Activated T-cell treated with anti-CD3 and anti-CD28 coated beads for 48 hours (primary cell): ENCODE measurements at places on chromosomes 11 and 22.

- DNase-seq: no peak
Observed at GRCh38 chr22:31001124-31001770, 32.2 kb downstream of the TUG1 start.

- DNase-seq: no peak
Observed at GRCh38 chr11:35211952-35212351, 73.0 kb downstream of the CD44 start.

DNA sequence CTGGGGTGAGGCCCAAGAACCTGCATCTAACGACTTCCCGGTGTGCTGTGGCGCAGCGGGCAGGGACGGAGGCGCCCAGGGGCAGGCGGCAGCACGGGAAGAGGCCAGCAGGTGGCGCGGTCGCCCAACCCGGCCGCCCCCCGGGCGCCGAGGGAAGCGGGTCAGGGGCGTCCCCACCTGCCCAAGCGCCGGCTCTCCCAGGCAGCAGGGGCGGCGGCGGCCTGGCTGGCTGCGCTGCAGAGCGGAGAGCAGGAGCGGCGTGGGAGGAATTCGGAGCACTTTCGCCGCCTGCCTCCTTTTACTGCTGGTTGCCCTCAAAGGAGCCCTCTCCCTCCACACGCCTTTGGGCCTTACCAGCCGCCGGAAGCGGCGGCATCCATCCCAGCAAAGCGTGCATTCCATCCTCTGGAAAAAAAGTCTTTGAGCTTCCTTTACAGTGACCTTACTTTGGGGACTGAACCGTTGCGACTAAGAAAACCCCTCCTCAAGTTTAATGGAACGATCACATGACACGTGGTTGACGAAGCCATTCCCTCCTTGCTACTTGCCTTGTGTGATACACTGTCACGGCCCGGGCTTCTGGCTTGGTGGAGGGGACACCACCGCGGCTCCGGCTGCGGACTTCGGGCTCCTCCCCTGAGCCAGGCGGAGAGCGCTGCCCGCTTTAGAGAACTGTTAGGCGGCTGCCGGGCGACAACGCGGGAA lies 106.8 kb upstream of the CLMP start:
- DNase-seq: peak; percentile 81

GRCh38 chr11:83070044-83070701 lies 1.5 kb downstream of the RAB30 start:
- DNase-seq: no peak

DNA sequence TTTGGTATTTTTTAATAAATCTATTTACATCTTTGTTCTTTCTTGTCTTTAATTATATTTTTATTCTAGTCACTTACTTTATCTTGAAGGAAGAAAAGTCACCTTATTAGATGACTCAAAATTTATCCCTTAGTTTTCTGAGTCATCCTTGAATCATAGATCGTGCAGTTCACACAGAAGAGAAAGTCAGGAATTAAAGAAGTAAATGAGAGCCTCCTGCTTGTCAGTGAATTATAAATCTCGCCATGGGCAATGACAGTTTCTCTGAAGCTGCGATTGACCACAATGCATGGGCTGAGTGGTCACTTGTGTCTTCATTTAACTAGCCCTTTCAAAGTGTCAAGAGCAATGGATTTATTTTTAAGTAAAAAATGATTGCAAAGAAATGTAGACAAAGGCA lies 91.2 kb downstream of the LUZP2 start:
- DNase-seq: no peak

DNA sequence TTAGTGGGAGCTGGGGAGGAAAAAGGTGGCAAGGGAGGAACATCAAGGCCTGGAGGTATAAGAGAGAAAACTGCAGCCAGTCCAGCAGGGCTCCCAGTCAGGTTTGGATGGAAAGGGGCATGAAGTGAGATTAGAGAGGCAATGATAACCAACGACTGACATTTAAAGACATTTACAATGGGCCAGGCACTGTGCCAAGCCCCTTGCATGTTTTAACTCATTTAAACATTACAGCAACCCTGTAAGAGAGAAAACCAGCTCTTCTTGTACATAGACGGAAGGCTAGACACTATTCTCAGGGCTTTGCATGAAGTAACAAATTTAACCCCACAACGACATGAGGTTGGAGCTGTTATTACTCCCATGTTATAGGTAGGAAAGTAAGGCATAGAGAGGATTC lies 32.1 kb upstream of the PAK1 start:
- DNase-seq: no peak

- no peak for DNase-seq
Observed at GRCh38 chr11:108160970-108161566, 39.7 kb downstream of the ACAT1 start.

DNA sequence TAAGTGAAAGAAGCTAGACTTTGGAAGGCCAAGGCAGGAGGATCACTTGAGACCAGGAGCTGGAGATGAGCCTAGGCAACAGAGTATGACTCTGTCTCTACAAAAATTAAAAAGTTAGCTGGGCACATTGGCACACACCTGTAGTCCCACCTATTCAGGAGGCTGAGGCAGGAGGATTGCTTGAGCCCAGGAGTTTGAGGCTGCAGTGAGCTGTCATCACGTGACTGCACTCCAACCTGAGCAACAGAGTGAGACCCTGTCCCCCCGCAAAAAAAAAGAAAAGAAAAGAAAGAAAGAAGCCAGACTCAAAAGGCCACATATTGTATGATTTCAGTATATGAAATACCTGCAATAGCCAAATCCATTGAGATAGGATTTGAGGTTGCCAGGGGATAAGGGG lies 7.9 kb upstream of the CAPN5 start:
- DNase-seq: no peak

DNA sequence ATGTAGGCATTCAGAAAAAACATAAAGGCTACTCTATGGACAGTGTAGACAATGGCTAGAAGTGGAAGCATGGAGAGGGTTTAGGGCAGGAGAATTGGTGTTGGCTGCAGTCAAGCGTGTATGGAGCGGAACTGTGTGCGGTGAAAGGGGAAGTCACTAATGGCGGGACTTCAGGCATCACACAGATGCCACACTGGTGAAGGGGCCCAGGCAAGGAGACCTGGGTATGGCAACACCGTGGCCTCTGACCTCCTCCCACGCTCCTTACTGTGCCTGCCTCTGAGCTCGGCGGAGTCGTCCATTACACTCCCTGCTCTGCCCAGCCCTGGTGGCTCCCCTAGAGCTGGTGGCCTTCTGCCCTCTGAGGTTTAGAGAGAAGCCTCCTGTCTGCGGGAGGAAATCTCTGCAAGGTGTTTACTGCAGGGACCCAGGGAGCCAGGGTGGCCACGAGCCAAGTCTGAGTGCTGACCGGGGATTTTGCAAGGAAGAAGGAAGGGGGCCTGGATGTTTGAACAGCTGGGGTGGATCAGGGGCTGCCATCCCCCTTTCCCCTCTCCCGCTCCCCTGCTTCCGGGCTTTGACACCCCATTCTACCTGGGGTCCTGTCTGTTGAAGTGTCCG lies 75.1 kb upstream of the TSPAN18 start:
- no peak for DNase-seq
